Activated CD4-positive, alpha-beta T cell treated with anti-CD3 and anti-CD28 coated beads for 36 hours (primary cell): ENCODE measurements at places on chromosomes 13 and 19.

DNA sequence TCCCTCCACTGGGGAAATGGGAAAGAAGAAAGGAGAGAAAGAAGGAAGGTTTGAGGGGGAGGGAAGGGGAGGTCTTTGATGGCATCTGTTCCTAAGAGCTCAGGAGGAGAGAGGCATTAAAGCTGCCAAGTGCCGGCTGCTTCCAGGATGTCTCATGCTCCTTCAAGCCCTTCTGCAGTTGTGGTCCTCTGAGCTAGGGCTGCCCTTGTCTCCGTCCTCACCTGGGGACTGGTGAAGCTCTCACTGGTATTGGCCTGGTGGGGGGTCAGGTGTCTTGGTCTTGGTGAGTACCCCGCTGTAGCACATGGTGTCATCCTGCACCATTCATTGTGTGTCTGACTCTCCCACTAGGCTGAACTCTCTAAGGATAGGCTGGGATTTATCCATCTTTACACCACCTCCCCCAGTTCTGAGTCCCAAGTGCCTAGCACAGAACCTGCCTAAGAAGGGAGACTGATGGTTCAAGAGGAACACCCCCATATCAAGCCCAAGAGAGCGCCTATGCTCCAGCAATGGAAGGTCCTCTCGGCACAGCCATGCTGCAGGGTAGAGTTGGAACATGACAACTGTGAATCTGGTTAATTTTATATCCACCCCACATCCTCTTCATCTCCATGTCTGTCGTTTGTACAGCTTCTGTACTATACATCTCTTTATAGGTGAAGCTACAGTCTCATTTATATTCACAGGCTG is 83.7 kb downstream of the AKAP11 start:
- peak; percentile 42 for DNase-seq

DNA sequence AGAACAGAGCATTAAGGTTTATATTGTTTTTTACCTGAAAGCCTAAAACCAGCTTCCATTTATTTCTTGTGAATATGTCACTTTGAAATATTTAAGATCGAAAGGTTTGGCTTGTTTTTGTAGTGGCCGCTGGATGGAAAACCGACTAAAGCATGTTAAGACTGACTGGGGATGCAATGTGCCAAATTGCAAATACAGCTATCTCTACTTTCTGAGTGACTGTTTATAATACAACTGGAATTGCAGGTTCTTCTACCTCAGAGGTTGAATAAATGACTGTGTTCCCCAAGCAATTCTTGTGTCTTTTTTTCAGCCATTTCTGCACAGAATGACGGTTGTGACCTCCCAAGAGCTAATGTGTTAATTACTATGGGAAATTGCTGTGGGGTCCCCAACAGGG is 50.0 kb upstream of the TMTC4 start:
- DNase-seq: no peak

- DNase-seq: peak; percentile 65
These were observed 36.8 kb downstream of the PPP2R1A start for GRCh38 chr19:52226652-52227051.

- no peak for DNase-seq
These were observed 52.1 kb downstream of the MYO9B start for GRCh38 chr19:17127671-17128070.

DNA sequence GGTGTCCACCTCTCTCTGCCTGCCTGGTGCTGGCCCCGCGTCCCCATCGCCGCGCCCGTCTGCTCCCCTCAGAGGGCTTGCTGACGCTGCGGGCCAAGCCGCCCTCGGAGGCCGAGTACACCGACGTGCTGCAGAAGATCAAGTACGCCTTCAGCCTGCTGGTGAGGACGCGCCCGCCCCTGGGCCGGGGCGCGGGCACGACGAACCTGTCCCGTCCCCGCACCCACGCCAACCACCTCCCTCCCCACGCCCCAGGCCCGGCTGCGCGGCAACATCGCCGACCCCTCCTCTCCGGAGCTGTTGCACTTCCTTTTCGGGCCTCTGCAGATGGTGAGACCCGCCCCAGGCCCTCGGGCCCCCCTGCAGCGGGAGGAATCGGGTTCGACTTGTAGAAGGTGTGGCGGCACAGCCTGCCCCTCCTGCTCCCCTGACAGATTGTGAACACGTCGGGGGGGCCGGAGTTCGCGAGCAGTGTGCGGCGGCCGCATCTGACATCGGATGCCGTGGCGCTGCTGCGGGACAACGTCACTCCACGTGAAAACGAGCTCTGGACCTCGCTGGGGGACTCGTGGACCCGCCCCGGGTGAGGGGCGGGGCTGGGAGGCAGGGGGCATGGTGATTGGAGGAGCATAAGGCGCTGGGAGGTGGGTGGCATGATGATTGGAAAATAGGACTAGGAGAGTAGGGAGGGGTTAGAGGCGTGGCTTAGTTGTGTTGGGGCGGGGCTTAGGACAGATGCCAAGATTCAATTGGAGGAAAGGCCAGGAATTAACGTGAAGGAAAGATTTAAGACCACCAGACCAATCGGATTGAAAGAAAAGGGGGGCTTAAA is 6.6 kb downstream of the EPS8L1 start:
- peak; percentile 74 for DNase-seq
